ENCODE measurements at places on chromosomes 3 and 15.
A peak's percentile ranks its signal among the peaks of the same experiment; 100 is the strongest.

GRCh38 chr3:115814778-115815380 is 191.6 kb downstream of the GAP43 start:
- peak; percentile 50 for DNase-seq

DNA sequence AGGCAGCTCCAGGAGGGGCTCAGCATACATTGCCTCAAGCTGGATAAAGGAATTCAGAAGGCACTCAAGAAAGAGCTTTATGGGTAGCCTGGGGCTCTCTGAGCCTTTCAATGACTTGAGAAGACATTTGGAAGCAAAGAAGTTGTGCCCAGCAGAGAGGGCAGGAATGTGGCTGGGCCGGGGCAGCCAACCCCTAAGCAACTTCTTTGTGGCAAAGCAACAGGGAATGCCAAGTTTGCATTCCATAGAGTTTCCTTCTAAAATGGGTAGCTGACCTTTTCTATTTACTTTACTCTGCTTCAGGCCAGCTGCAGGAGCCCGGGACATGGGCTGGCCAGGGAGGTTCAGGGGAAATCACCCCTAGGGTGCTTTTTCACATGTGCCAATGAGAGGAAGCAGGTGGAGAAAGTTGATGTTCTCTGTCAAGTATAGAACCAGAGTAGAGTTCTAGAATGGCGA is 45.6 kb downstream of the CCDC12 start:
- no peak for DNase-seq

DNA sequence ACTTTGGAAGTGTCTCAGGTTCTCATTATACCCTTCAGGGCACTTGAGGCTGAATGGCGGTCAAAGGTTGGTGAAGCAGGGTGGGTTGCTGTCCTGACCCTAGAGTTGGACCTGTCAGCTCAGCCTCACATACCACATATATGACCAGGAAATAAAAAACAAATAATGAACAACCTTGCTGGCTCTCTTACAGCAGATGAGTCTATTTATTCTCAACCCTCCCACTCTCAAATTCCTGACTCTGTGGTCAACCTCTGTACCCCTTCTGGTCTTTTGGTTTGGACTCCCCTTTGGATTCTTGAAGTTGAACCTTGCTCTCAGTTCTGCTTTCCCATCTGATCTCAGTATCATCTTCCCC is 16.9 kb downstream of the PPP2R3A start:
- no peak for DNase-seq

DNA sequence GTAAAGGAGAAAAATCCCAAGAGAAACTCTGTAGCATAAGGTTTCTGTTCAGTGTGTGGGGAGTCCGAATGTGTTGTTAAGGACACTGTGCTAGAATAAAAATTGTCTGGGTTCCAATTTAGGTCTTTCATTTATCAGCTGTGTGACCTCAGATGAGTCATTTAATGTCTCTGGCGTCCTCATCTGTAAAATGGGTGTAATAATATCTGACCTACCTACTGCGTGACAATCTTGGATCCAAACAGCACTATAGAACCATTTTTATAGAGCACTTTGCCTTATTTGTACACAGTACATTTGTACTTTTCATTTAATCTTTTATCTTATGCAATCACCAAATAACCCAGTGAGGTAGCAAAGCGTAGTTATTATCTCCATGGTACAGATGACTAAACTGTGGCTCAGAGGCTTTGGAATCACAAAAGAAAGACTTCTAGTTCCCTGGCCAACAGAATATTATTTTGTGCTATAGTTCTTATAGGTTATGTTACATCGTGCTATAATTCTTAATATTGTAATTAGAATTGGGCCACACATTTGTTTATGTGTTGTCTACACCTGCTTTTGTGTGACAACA is 46.6 kb upstream of the TNIK start:
- no peak for DNase-seq

All from activated CD8-positive, alpha-beta memory T cell treated with anti-CD3 and anti-CD28 coated beads for 48 hours (primary cell).